Heart left ventricle (tissue), 16 donors: ENCODE measurements at places on chromosomes 2 and 18. TPM values are rescaled to one million over a fixed set of nuclear protein-coding genes. Genes with fewer than 3 reads are reported as not detected.

The ELOA2 gene
- not detected for total RNA-seq

DNA sequence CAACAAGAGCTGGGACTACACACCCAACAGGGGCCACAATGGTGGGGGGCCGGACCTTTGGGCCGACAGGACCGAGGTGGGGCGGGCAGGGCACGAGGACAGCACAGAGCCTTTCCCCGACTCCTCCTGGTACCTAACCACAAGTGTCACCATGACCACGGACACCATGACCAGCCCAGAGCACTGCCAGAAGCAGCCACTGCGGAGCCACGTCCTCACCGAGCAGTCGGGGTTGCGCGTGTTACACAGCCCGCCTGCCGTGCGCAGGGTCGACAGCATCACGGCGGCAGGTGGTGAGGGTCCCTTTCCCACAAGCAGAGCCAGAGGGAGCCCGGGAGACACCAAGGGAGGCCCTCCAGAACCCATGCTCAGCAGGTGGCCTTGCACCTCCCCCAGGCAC, 119.5 kb downstream of the MTCL1 start:
- no peak overlapping the region for H3K4me3 ChIP-seq

The PLA2R1 gene
- 1.5 TPM for total RNA-seq

DNA sequence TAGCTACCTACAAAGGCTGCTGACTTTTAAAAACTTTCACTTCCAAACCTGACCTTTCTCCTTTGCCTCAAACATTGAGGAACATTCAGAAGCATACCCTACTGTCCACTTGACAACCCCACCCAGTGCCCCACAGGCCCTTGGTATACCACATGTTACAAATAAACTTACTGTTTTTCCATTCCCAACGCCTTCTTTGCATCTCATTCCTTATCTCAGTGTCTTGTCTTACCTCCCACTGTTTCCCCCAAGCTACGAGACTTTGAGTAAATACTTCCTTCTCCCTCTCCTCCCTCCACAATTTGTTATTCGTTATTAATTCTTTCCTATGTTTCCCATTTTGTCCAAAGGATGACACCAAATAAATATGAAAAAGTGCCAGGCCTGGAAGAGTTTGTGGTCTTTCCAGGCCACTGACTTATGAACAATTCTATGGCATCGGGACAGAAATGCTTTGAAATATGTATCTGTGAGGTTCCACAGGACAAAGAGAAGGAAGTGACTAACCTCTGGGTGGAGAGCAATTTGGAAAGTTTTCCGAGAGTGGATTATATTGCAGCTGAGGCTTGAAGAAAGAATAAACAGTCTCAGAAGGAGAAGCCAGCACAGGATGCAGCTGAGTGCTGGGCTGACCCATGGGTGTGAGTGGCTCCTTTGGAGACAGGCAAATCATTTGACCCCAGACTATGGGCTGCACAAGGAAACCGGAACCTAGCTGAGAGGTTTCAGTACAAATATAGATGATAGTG, 409.0 kb downstream of the LPIN1 start:
- no peak overlapping the region for H3K27ac ChIP-seq
- DNase-seq, result peak; percentile 35
- H3K27me3 ChIP-seq, result no peaks in the 10 kb centered on the region
- H3K4me1 ChIP-seq, result no peaks in the 10 kb centered on the region
- no peak overlapping the region for H3K4me3 ChIP-seq

The LCT gene
- total RNA-seq, result 0.06 TPM

- H3K4me1 ChIP-seq, result no peaks in the 10 kb centered on the region
- H3K36me3 ChIP-seq, result no peaks in the 10 kb centered on the region
- no peaks in the 10 kb centered on the region for H3K27me3 ChIP-seq
- no peak overlapping the region for H3K27ac ChIP-seq
These were observed 101.8 kb downstream of the DAW1 start for GRCh38 chr2:227973241-227973640.

DNA sequence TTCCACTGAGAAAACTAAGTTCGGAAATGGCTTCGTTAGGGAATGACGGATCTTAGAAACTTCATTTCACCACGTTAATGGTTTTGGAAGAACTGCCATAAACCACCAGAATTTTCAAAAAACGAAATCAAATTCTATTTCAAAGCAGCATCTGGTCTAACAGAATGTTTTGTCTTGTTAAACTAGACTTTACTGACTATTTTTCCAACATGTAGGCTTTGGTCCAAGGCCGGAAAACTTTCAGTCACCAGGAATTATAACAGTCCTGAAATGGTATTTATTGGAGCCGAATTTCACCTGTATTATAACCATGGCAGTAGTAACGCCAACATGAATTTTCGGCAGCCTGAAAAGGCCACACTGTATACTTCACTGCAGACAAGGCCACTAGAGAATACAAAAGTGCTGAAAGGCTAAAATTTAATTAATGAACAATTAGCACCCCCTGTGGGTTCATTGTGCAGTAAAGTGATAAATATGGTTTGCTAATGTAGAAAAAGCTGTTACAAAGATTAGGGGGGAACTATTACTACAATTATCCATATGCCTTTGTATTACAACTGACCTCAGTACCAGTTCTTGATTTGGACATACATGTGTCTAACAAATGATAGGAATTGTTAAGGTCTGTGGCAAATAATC, 116.4 kb downstream of the ZNF521 start:
- no peak overlapping the region for H3K27ac ChIP-seq
- H3K27me3 ChIP-seq, result no peaks in the 10 kb centered on the region
- peaks cover 16% of the 10 kb centered on the region for H3K4me1 ChIP-seq
- H3K36me3 ChIP-seq, result no peaks in the 10 kb centered on the region
- no peak for DNase-seq
- H3K4me3 ChIP-seq, result no peak overlapping the region

The SH3RF3 gene
- total RNA-seq, result 10.8 TPM

DNA sequence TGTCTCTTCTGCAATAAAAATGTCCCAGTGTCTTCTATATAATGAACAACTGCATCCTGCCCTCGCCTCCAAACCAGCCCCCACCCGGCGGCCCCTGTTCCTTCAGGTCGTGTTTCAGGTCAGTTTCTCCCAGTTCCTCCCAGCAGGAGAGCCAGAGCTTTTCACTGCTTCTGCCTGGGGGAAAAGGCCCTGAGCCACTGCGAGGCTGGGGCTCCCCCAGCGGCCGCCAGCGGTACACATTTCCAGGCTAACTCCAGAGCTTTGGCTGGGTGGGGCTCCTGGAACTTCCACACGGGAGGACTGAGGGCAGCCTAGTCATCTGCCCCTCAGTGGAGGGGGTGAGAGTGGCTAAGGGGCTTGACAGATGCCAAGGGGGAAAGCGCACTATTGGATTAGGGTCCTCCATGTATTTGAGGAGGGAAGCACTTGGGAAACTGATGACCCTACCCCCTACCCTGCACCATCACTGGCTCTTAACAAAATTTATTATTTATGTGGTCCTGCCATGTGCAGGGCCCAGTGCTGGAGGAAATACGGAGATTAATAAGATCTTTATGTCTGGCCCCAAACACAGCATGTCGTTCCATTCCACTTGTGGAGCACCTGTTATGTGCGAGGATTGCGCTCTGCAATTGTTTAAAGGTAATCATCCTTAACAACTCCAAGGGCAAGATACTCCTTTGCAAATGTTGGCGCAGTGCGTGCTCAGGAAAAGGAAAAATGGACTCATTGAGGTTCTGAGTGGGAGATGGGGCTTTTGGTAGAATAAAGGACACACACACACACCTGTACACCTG, 17.3 kb upstream of the CYS1 start:
- peaks cover 5% of the 10 kb centered on the region for H3K27me3 ChIP-seq
- H3K4me1 ChIP-seq, result no peaks in the 10 kb centered on the region
- no peak overlapping the region for H3K4me3 ChIP-seq
- no peak overlapping the region for H3K27ac ChIP-seq
- DNase-seq, result peak; percentile 61

- H3K27ac ChIP-seq, result no peak overlapping the region
- H3K27me3 ChIP-seq, result no peaks in the 10 kb centered on the region
- no peak overlapping the region for H3K4me3 ChIP-seq
- no peak for DNase-seq
These were observed 1934.6 kb upstream of the LRRTM1 start for GRCh38 chr2:82239176-82239575.

GRCh38 chr2:237097326-237097910, 11.7 kb downstream of the COPS8 start:
- peaks cover 90% of the 10 kb centered on the region for H3K36me3 ChIP-seq
- no peak overlapping the region for H3K4me3 ChIP-seq
- H3K27ac ChIP-seq, result no peak overlapping the region
- no peaks in the 10 kb centered on the region for H3K27me3 ChIP-seq

The ASNSD1 gene
- total RNA-seq, result 43.5 TPM

The EPG5 gene
- 17.7 TPM for total RNA-seq

The RNF125 gene
- total RNA-seq, result 2.4 TPM

DNA sequence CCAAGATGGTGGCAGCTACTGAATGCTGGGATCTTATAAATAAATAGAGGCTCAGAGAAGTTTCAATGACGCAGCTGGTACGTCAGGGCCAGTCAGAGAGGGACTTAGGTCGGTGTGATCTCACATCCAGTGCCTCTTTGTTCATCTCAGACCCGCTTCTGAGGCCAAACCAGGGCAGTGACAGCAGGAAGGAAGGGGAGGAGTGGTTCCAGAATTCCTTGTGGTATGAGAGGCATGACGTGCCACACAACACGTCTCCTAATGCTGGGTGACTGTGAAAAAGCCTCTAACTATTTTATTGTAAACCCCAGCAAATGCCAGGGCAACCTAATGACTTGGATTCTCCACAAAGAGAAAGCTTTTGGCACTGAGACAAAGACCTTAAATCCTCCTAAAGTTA, 423.3 kb downstream of the LPIN1 start:
- no peak overlapping the region for H3K4me3 ChIP-seq
- DNase-seq, result peak; percentile 63
- H3K27me3 ChIP-seq, result no peaks in the 10 kb centered on the region
- peak overlapping the region; percentile 75 for H3K27ac ChIP-seq
- H3K36me3 ChIP-seq, result no peaks in the 10 kb centered on the region

The C2orf66 gene
- total RNA-seq, result not detected

The NYAP2 gene
- total RNA-seq, result not detected

DNA sequence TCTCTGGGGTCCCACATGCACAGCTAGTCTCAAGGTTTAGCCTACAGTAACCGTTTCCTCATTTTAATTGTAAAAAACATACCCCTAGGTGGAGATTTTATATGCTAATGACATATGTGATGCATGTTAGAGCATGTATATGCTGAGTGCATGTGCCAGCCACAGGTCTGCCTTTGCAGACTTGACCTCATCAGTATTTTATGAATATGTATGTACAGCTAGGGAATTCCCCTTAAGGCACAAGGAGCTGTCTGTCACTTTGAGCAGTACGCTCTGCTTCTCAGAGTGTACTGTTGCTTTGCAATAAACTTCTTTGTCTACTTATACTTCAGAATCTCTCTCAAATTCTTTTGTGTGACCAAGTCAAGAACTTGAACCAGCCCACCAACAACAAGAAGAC, 131.2 kb upstream of the ERBB4 start:
- H3K27ac ChIP-seq, result no peak overlapping the region
- H3K4me1 ChIP-seq, result no peaks in the 10 kb centered on the region
- no peaks in the 10 kb centered on the region for H3K27me3 ChIP-seq
- no peaks in the 10 kb centered on the region for H3K36me3 ChIP-seq

- H3K27me3 ChIP-seq, result no peaks in the 10 kb centered on the region
- no peaks in the 10 kb centered on the region for H3K36me3 ChIP-seq
- DNase-seq, result no peak
- H3K4me1 ChIP-seq, result no peaks in the 10 kb centered on the region
- no peak overlapping the region for H3K27ac ChIP-seq
These were observed 97.8 kb downstream of the VSNL1 start for GRCh38 chr2:17638196-17638743.

The RAB6D gene
- not detected for total RNA-seq

- no peaks in the 10 kb centered on the region for H3K27me3 ChIP-seq
- H3K36me3 ChIP-seq, result no peaks in the 10 kb centered on the region
- DNase-seq, result no peak
- peaks cover 79% of the 10 kb centered on the region for H3K4me1 ChIP-seq
These were observed 232.6 kb downstream of the LDLRAD4 start for GRCh38 chr18:13451213-13451540.
